Activated T-cell treated with anti-CD3 and anti-CD28 coated beads, Interleukin-2, amount 50 U/mL, for 1 hour (primary cell): ENCODE measurements at places on chromosomes 1 and 21.

DNA sequence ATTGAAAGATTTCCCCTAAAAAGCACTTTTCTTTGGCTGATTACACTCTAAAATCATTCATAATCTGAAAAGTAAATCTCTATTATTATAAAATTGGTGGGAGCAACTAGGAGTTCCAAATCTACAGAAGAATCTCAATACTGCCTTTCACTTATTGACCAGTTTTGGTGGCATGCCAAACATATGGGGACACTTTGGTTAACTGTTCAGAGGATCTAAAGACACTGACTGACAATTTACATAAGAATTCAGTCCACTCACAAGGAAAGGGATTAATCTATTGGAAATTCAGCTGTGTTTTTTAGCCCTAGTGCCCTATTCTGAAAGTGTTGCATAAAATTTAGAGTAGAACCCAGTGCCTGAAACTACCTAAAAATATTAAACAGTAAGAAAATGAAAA, 113.6 kb downstream of the LRRC40 start:
- no peak for DNase-seq

DNA sequence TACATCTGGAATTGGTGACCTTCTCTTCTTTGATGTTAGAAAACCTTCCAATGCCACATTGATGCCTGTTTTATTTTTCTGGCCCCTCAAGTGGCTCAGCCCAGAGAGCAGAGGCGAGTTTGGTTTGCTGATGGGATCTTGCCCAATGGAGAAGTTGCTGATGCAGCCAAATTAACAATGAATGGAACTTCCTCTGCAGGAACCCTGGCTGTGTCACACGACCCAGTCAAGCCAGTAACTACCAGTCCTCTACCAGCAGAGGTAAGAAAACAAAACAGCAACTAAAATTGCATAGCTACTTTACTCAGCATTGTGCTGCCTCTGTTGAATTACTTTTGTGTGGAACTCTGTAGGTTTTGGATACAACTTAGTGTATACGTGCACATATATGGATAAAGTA, 97.6 kb downstream of the CC2D1B start:
- no peak for DNase-seq

DNA sequence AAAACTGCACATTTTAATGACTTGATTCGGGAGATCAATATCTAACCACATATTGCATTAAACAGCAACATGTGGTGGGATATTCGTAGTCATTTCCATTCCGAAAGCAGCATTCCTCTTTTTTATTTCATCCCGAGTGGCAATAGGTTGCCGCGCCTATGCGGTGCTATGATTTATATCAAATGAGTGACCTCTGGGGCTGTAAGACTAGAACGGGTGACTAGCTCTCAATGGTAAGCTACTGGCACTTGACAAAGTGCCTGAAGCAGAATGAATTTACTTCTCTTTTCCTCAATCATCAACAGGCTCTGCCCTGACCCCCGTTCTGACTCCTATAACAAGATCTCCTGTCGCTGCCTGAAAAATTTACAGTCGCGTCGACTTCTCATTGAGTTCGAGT, 162.3 kb downstream of the ZNF281 start:
- DNase-seq: no peak

DNA sequence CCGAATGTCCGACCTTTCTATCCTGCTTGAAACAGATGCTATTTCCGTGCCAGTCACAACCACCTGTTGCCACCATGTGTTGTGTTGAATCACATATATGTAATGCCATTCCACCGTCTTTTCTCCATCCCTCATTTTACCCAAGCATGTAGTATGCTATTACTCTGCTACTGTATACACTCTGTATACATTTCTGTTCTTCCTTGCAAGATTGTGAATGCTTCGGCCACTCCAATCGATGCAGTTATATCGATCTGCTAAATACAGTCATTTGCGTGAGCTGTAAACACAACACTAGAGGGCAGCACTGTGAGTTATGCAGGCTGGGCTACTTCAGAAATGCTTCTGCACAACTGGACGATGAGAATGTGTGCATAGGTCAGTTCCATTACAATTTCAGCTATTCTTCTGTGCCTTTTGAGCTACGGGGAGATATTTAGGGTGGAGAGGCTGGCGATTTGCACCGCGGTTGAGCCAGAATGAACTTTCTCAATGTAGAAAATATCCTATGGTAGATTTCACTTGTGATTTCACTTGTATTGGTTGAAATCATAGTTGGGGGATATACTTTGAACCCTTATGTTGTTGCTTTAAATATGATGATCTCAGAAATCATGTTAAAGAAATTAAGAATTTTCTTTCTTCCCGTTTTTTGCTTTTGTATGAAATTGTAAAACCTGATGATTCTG, 289.8 kb downstream of the NTNG1 start:
- no peak for DNase-seq

DNA sequence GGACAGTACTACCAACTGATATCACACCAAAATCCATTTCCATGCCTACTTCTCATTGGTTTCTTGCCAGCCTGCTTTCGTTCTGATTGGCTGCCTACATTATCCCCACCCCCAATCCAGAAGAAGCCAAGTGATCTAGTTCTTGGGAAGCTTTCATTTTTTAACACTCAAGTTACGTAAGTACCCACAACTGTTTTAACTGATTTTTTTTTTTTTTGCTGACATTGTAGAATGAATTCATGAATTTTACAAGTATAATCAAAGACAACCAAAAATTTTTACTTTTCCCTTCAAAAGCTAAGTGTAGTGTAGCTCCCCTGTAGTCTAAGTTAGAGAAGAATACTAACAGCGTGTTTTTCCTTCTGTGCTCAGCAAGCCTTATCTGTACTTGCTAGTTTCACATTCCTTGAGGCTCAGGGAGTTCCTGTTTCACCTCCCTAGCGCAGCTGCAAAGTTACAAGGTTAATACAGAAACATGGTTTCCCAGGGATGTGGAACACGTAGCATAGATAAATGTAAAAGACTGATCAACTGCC, at the start of gene SLC9C2:
Gene SLC9C2 (minus strand): TSS at position 17 of the 536 bp plus-strand sequence. CDS start 1,296 bp downstream, outside the sequence.
- DNase-seq: no peak

DNA sequence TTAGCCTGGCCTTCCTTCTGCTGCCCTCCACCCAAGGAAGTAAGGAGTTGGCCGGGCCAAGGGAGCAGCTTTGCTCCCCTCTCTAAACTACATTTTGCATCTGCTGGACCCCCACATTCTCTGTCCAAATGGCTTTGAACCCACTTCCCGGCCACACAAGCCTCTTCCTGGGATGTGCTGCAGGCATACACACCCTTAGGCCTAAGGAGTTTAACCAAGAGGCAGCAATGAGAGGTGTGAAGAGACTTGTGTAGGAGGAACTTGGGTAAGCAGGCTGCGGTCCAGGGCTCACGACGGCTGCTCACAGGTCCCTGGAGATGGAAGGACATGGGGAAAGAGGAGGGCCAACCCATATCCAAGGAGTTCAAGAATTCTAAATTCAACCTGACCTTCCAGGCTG, 196.7 kb upstream of the SGIP1 start:
- DNase-seq: no peak

DNA sequence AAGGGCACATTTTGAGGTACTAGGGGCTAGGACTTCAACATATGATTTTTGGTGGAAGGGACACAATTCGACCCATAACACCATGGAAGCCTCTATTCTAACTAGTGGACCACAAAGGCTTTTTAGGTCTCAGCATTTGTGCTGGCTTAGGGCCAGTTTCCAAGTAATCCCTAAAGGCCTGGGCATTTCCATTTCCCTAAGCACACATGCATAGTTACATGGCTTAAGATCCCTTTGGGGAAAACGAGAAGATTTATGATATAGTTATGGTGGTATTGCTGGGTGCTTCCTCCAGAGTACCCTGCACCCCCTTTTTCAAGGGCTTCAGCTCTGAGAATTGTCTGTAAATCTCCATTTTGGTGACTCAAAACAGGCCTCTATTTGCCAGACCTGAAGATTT, 28.2 kb upstream of the TMEM54 start:
- DNase-seq: no peak
